SK-N-MC (cell line): ENCODE measurements at places on chromosomes 13 and 19.

DNA sequence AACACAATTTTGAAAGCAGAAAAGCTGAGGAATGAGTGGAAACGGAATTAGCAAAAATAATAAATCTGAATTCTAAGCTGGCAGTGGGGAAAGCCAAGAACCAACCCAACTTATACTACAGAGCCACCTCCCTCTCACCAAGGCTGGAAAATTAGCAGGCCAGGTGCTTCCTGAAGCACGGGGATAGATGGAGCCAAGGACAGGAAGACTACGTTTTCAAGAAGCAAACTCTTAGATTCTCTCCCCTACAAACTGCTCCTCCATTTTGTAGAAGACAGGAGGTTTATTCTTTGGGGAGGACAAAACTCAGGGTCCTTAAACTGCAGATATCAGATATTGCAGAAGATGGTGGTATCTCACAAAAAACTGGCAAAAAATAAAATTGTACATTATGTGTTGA is 8.8 kb downstream of the CCDC70 start:
- no peak for DNase-seq

DNA sequence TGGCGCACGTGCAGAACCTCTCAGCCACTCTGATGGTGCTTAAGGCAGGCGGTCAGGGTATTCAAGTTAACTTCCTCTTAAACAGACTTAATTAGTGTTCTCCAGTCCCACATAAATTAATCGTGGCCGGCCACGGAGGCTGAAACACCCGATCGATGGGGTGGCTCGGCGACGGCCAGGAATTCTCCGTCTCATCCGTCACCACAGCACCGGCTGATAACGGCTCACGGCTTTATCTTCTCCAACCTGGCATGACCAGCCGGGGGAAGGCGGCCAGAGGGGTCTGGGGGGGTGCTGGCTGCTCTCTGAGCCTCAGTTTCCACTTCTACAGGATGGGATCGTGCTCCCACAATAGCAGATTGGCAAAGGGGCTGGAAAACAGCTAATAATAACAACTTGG is 32.6 kb upstream of the TCF3 start:
- DNase-seq, result no peak

DNA sequence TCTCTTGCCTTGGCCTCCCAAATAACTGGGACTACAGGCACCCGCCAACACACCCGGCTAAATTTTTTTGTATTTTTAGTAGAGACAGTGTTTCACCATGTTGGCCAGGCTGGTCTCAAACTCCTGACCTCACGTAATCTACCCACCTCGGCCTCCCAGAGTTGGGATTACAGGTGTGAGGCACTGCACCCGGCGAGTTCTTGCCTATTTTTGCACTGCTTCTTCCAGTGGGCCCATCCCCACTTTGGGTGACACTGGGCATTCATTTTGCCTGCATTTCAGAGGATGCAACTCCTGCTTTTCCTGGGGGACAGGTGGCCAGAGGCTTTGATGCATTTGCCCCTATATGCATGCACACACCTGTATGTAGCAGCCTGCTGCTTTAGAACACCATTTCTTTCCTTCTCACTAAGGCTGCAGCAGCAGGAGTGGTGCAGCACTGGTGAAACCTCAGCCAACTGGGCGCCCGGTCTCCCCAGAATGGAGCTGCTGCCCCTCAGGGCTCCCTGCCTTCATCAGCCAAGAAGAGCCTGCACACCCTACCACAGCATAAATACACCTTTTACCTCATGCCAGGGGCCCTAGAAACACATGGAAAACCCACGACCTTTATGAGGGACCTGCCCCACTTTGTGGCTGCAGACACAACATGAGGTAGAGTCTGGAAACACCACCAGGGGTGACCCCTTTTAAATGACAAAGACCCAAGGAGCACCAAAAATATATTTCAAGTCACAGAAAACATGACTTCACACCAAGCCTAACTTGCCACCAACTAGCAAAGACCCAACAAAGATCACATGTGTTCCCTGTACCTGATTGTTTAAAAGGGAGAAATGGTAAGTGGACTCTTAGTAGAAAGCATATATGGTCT is 36.8 kb upstream of the POP4 start:
- DNase-seq, result no peak

GRCh38 chr13:40272776-40273139 is 393.7 kb downstream of the FOXO1 start:
- DNase-seq, result no peak

DNA sequence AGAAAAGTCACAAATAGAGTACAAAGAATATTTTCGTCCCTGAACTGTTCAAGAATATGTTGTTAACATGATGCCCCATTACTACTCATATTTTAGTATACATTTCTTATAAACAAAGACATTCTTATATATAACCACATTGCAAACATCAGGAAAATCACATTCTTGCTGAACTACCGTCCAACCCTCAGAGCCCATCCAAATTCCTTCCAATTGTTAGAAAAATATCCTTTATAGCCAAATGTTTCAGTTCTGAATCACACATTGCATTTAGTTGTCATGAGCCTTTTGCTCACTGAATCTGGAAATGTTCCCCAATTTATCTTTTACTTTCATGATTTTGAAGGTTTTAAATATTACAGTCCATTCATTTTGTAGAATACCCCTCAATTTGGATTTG is 467.8 kb upstream of the ARGLU1 start:
- no peak for DNase-seq

- DNase-seq, result no peak
Observed at GRCh38 chr19:37926711-37927110, 19.7 kb downstream of the SIPA1L3 start.

DNA sequence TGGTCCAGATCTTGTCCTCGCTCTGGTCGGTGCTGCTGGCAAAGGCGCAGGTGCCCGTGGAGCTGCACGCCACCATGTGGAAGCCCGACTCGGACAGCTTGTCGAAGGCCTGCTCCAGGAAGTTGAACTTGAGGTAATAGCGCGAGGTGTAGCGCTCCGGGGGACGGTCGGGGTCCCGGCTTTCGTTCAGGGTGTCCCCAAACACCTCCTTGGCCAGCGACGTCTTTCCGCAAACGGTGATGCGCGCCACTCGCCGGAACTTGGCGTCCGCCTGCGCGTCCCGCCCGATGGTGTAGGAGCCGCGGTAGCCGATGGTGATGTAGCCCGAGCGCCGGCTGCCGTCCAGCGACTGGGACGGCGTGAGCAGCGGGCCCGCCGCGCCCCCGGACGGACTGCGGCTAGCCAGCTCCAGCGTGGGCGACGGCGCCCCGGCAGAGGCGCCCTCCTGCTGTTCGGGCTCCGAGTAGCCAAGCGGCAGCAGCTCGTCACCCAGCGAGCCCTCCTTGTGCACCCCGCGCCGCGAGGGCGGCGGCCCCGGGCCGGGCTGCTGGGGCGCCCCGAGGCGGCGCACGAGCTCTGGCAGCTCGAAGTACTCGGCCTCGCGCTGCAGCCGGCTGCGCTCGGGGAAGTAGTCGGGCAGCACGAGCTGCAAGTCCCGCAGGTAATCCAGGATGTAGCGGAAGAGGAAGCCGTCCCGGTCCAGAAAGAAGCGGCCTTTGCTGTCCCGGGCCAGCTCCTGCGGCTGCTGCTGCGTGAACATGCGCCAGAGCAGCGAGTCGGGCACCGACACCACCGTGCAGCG is 801 bp downstream of the KCTD12 start:
- DNase-seq, result no peak

DNA sequence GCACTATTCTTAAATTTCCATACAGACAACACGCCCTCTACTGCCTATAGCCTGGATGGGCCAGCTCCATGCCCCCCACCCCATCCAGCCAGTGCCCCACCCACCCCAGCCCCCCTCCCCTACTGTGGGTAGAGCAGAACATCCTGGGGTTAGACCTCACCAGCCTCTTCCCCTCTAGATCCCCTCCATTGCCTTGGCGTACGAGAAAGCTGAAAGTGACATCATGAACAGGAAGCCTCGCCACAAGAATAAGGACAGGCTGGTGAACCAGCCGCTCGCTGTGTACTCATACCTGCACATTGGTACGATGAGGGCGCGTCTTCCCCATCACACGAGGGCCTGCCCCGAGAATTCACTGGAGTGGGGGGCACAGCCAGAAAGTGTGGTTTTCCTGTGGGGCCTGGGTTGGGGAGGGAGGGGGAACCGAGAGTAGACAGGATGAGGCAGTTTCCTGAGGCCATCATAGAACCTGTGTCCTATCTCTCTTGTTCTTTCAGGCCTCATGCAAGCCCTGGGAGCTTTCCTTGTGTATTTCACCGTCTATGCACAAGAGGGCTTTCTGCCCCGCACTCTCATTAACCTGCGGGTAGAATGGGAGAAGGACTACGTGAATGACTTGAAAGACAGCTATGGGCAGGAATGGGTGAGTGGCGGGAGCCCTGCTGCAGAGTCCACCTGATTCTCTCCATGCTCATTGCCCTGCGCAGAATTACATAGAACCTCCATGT is 29.1 kb downstream of the ATP12A start:
- DNase-seq, result no peak

- DNase-seq, result no peak
Observed at GRCh38 chr13:98722958-98723357, 29.5 kb downstream of the SLC15A1 start.

- DNase-seq, result no peak
Observed at GRCh38 chr13:110617321-110618072, 2.2 kb downstream of the NAXD start.

DNA sequence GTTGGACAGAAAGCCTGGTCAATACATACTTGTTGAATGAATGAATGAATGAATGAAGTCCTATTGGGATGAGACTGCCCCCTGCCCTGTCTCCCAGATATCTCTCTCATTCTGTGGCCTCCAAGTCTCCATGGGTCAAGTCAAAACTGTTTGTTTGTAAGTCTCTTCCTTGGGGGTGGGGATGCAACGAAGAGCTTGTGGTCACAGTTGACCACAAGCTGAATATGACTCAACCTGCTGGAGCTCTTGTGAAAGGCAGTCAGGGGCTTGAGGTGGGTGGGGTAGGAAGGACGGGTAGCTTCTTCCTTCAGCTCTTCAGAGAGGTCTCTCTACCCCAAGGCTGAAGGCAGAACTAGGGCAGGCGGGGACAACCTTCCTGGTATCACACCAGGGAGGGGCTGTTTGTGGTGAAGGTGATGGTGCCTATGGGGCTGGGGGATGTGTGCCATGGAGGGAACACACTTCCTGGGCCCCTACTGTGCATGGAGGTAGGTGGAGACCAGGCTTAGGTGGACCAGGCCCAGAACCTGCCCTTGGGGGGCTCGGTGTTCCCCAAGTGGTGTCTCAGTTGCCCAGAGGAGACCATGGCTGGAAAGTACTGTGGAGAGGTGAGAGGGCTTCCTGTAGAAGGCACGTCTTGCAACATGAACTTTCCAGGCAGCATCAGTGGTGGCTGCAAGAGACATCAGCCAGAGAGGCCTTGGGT is 8.0 kb downstream of the MYO1F start:
- no peak for DNase-seq

- DNase-seq, result no peak
Observed at GRCh38 chr13:94170145-94170571, 309.3 kb downstream of the DCT start.

- no peak for DNase-seq
Observed at GRCh38 chr19:1893791-1894190, 8.5 kb upstream of the ABHD17A start.

GRCh38 chr13:97394542-97394941 is 39.4 kb upstream of the RAP2A start:
- DNase-seq, result no peak

DNA sequence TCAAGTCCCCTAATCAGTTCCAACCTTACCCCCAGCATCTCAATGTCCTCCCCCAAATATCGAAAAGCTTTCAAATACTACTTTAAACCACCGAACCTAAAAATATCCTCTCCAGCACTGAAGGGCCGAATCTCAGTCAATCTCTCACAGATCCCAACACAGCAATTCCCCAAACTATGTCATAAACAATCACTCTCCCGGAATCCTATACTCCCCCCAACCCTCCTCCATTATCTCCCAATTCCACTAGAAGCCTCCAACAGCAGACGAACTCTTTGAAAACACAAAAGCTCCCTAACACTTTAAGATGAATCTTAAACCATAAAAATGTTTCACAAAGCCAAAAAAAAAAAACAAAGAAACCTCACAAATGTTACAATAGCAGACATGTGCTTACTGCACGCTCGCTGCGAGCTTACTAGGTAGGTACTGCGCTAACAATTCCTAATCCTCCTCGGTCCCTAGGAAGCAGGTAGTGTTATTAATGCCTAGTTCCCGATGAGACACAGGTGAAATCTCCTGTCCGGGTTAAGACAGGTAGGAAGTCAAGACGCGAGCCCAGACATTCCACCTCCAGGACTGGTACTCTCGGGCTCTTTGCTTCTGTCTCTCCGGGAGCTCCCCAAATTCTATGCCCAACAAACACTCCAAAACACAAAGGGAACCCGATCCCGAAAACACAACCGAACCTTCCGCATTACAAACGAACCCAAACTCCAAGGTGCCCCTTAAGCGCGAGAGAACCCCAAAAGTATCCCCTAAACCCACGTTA is 14.2 kb downstream of the FBXO46 start:
- DNase-seq, result no peak

DNA sequence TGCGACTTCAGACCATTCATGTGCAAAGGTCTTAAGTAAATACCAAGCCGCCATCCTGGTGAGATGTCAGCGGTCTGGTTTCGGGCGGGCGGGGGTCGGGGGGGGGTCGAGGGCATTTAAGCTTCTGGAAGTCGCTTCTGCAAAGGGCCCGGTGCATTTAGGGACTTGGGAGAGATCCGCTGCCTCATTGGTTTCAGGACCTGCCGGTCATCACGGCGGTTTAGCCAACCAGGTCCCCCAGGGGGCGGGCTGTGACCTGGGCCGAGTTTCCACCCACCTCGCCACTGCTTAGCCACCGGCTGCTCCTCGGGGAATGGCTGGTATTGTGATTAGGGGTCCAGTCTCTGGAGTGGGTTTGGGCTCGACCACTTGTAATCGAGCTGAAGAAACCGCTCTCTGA is 7.8 kb downstream of the ANKLE1 start:
- no peak for DNase-seq

GRCh38 chr13:51234676-51235075 is 12.5 kb downstream of the FAM124A start:
- DNase-seq, result no peak

DNA sequence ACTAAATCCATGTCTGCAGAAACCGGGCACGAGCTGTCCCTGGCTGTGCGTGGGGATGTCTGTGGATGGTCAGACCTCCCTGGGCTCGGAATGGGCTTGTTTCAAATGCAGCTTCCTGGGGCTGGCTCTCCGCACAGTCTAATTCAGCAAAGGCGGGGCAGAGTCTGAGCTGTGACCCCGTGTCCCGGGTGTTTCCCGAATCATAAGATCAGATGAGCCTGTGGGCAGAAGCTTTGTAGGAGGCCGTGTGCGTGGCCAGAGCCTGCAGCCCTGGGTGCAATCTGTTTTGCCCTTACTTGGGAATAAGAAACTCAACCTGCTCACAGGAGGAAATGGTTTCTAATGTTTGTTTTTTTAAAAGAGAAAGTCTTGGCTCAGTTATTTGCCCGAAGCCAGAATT is 13.9 kb upstream of the GNA11 start:
- DNase-seq, result no peak

DNA sequence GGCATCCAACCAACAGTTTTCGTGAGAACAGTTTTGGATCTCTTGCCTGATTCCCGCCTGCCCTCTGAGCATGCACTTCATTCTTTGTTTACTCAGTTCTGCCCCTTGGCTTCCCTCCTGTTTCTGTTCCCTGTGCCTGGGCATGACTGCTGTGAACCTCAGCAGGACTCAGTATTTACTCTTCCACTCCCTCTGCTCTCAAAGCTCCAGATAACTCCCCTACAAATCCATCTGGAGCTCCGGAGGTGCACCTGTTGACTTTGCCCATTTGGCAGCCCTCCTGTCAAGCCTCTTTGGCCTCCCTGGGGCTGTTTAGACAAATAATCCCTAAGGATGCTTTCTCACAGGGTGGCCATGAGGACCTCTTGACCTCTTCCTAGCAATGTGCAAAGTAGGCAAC is 34.2 kb upstream of the ARGLU1 start:
- DNase-seq, result no peak

GRCh38 chr13:48919751-48920150 is 56.0 kb upstream of the FNDC3A start:
- DNase-seq, result no peak
